ENCODE measurements at places on chromosomes 1 and 21. TPM values are rescaled to one million over a fixed set of nuclear protein-coding genes. Genes with fewer than 3 reads are reported as not detected.
A peak's percentile ranks its signal among the peaks of the same experiment; 100 is the strongest.

DNA sequence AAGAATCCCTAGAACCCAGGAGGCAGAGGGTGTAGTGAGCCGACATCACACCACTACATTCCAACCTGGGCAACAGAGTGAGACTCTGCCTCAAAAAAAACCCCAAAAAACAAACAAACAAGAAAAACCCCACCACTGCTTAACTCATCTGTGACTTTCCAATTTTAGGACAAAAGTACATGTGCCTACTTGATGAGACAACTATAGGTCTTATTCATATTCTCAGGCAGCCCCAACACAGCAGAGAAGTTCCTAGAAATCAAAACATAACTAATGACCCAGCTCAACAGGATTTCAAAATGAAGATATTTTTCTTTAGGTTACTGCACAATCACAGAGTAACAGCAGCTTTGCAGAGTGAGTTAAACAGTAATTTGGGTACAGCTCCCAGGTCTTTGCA is 26.4 kb downstream of the TIAM1 start:
- no peaks in the 10 kb centered on the region for H3K36me3 ChIP-seq
- H3K4me1 ChIP-seq: no peaks in the 10 kb centered on the region
- no peaks in the 10 kb centered on the region for H3K27me3 ChIP-seq
- no peak for DNase-seq

GRCh38 chr1:113899111-113899510 is 5.5 kb downstream of the AP4B1 start:
- peaks cover 64% of the 10 kb centered on the region for H3K4me1 ChIP-seq
- H3K36me3 ChIP-seq: peaks cover 20% of the 10 kb centered on the region
- no peak overlapping the region for H3K4me3 ChIP-seq
- no peaks in the 10 kb centered on the region for H3K27me3 ChIP-seq
- H3K27ac ChIP-seq: peak overlapping the region; percentile 71

DNA sequence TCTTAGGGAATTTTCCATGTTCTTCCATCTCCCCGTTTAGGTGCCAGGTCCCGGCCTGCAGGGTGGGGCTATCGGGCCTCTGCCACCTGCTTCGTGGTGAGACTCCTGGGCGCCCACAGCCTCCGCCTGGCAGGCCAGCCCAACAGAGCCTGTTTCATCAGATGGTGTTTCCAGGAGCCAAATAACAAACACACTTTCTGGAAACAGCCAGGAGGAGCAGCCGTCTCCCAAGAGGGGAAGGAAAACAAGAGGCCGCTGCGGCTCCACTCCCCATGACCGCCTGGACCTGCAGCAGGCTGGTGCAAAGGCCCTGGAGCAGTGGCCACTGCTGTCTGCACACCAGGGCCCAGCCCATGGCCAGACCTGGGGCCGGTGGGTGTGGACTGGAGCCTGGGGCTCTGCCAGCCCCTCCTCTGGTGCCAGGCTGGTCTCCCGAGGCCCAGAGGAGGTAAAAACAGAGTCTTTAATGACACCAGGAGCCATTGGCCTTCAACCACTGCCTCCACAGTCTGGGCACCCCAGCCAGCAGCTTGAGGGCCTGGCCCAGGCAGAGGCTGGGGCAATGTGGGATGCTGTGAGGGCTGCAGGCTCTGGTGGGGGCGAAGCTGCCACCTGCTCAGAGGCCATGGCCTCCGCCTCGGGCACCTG is 55.0 kb downstream of the SLX9 start:
- H3K36me3 ChIP-seq: no peaks in the 10 kb centered on the region
- no peaks in the 10 kb centered on the region for H3K27me3 ChIP-seq
- H3K4me1 ChIP-seq: peaks cover 4% of the 10 kb centered on the region
- no peak overlapping the region for H3K27ac ChIP-seq

DNA sequence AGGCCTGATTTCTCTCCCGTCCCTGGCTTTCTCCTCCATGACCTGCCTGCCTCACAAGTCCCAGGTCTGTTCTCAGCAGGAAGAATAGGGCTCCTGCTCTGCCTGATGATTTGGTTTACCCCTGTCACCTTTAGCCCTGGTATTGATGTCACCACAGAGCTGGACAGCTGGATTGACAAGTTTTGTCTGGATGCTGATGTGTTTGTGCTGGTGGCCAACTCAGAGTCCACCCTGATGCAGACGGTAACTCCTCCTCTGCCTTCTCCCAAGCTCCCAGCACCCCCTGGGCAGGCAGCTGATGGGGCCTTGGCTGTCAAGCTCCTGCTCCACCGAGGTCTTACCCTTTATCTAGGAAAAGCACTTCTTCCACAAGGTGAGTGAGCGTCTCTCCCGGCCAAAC is 18.4 kb downstream of the MFN2 start:
- DNase-seq: no peak
- H3K27ac ChIP-seq: peak overlapping the region; percentile 14
- peaks cover 90% of the 10 kb centered on the region for H3K36me3 ChIP-seq
- no peak overlapping the region for H3K4me3 ChIP-seq

FAM43B gene
- not detected for total RNA-seq

DNA sequence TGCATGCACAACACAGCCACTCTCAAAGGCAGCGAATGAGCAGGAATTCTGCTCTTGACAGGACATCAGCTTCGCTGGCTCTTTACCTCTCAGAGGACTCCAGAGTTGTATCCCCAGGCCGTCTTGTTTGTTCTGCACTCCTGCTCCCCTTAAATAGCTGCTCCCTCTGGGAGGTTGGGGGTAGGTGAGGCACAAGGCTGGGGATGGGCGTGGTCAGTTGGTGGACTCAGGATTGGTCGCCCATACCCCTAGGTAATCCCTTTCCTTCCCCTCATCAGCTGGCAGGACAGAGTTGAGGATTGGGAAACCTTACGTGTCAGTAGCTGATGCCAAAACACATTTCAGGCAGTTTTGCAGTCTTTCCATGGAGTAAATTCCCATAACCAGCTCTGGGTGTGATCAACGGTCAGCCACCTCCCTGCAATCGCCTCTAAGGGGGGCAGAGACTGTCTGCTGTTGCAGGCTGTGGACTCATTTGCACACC is at the start of gene PLA2G2A:
PLA2G2A (minus strand) TSS at position 125 of the 484 bp plus-strand sequence. CDS start 845 bp downstream, outside the sequence.
- no peaks in the 10 kb centered on the region for H3K36me3 ChIP-seq
- no peak within 1 kb of the TSS for H3K27ac ChIP-seq
- DNase-seq: no peak
- H3K4me1 ChIP-seq: no peaks in the 10 kb centered on the region
- H3K27me3 ChIP-seq: peaks cover 36% of the 10 kb centered on the region

DNA sequence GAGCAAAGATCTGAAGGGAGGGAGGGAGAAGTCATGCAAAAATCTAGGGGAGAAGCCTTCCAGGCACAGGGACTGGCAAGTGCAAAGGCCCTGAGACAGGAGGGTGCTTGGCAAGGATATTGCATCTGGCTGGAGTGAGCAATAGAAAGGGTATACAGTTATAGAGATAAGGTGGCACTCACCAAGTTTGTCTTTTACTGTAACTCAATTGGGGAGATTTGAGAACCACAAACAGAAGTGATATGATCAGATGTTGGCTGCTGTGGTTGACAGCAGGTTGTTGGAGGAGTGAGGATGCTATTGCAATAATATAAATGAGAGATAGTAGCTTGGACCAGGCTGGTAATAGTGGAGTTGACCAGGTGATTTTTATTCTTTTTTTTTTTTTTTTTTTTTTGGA is 25.6 kb downstream of the MCOLN3 start:
- DNase-seq: no peak
- no peaks in the 10 kb centered on the region for H3K27me3 ChIP-seq
- H3K4me1 ChIP-seq: peaks cover 7% of the 10 kb centered on the region
- H3K36me3 ChIP-seq: no peaks in the 10 kb centered on the region
- no peak overlapping the region for H3K4me3 ChIP-seq
- H3K27ac ChIP-seq: no peak overlapping the region

DNA sequence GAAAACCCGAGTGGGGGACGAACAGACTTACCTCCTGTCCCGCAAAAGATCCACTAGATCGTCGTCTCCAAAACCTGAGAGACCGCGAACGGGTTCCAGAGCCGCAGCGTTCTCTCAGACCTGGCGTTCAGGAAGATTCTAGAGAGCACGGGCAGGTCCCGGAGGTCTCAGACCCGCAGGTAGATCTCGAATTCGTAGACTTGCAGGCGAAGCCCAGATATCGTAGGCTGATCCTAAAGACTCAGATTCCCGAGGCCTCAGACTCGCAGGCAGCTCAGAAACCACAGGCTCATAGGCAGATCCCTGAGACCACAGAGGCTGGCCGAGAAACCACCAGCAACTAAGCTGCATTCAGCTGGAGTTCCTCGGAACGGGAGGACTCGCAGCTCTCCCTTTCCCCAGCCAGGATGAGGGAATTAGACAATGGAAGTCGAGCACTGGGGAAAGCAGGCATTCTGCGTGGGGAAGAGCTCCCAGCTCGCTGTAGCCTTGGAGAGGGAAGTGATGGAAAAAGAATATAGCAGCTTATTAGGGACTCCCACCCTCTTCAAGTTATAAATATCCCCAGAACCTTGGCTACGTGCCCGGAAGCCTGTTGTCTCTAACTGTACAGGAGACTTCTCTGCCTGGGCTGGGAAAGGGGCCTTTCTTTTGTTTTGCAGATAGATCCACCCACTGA is at the start of gene ZNF436:
ZNF436 (minus strand) TSS at position 502 of the 679 bp plus-strand sequence. CDS start 1,831 bp downstream, outside the sequence.
- peaks cover 23% of the 10 kb centered on the region for H3K4me1 ChIP-seq
- H3K27me3 ChIP-seq: no peaks in the 10 kb centered on the region
- peak; percentile 61 for DNase-seq
- H3K27ac ChIP-seq: peak within 1 kb of the TSS; percentile 98
- peaks cover 11% of the 10 kb centered on the region for H3K36me3 ChIP-seq

PGLYRP4 gene
- total RNA-seq: not detected

IL22RA1 gene
- total RNA-seq: not detected

DNA sequence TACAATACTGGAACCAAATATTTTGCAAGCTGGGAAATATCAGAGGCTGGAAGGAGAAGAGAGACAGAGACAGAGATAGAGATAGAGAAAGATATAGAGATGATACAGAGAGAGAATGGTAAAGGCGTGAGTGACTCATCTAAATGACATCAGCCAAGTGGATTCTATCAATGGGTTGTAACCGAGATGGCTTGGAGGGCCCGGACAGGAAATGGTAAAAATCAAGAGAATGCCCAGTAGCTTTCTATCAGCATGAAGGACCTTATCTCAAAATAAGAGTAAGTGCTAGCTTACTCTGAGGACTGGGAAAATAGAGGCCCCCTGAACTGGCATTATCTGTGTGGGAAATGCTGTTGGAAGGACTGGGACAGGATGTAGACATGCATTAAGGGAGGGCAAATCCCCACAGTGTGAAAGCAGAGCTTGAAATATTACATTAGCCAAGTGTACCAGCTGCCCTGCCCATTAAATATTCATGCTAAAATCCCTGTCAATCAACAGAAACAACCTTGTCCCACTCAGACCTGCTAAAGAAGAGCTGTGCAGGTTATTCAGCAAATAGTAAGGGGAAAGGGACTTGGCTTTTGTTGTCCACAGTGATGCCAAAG is 76.6 kb upstream of the ZNF644 start:
- no peaks in the 10 kb centered on the region for H3K36me3 ChIP-seq
- peaks cover 5% of the 10 kb centered on the region for H3K27me3 ChIP-seq
- DNase-seq: no peak
- H3K27ac ChIP-seq: no peak overlapping the region
- H3K4me1 ChIP-seq: peaks cover 7% of the 10 kb centered on the region
- H3K4me3 ChIP-seq: no peak overlapping the region

CFHR2 gene
- not detected for total RNA-seq

GRCh38 chr1:88873737-88874349 is 17.5 kb downstream of the GTF2B start:
- H3K4me1 ChIP-seq: peaks cover 67% of the 10 kb centered on the region
- no peak for DNase-seq
- no peaks in the 10 kb centered on the region for H3K27me3 ChIP-seq
- no peaks in the 10 kb centered on the region for H3K36me3 ChIP-seq
- H3K27ac ChIP-seq: no peak overlapping the region

TNFRSF1B gene
- total RNA-seq: 16.5 TPM

FCGR1A gene
- not detected for total RNA-seq

DNA sequence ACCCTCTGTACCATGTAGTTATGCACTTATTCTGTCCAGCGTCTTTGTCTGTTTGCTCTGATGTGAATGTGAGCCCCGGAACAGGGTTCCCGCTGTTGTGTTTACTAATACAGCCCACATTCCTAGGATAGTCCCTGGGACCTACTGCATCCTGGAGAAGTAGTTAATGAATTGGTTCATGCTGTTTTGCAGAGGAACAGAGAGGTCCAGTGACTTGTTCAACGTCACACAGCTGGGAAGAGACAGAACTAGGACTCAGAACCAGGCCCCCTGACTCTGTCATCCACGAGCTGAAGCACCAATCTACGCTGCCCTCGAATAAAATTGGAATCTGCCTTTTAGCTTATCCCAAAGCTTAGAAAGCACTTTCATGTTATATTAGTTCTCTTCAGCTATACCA is 784 bp downstream of the AGT start:
- H3K36me3 ChIP-seq: no peaks in the 10 kb centered on the region
- H3K27ac ChIP-seq: peak overlapping the region; percentile 9
- peaks cover 2% of the 10 kb centered on the region for H3K27me3 ChIP-seq

DNA sequence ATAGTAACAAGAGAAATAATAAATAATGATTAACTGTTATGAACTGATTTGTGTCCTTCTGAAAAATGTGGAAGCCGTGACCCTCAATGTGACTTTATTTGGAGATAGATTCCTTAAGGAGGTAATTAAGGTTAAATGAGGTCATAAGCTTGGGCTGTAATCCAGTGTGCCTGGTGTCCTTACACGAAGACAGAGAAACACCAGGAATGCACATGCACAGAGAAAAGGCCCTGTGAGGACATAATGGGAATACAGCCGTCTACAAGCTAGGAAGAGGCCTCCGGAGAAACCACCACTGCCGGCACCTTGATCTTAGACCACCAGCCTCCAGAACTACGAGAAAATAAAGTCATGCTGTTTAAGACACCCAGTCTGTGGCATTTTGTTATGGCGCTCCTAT is 215.9 kb downstream of the NEGR1 start:
- H3K36me3 ChIP-seq: no peaks in the 10 kb centered on the region
- H3K4me1 ChIP-seq: no peaks in the 10 kb centered on the region
- no peak overlapping the region for H3K4me3 ChIP-seq
- H3K27ac ChIP-seq: no peak overlapping the region
- H3K27me3 ChIP-seq: peaks cover 6% of the 10 kb centered on the region

NUAK2 gene
- 47.9 TPM for total RNA-seq

- DNase-seq: no peak
- H3K4me1 ChIP-seq: no peaks in the 10 kb centered on the region
- H3K27me3 ChIP-seq: peaks cover 12% of the 10 kb centered on the region
Measured at GRCh38 chr1:30313176-30313575, 410.2 kb downstream of the MATN1 start.

SERINC2 gene
- total RNA-seq: not detected

MANEAL gene
- total RNA-seq: 1.0 TPM

GRCh38 chr1:223487887-223488259 is 94.7 kb downstream of the CCDC185 start:
- H3K27ac ChIP-seq: no peak overlapping the region
- no peaks in the 10 kb centered on the region for H3K36me3 ChIP-seq
- DNase-seq: no peak

Measured in naive thymus-derived CD8-positive, alpha-beta T cell (primary cell).